ENCODE measurements at places on chromosomes 2 and 18.

- DNase-seq, result no peak
Observed at GRCh38 chr2:85949280-85949679, 60.5 kb upstream of the ST3GAL5 start.

- DNase-seq, result no peak
Observed at GRCh38 chr2:207935121-207935990, 90.0 kb downstream of the PLEKHM3 start.

GRCh38 chr2:109446278-109447131, 167.3 kb downstream of the SEPTIN10 start:
- no peak for DNase-seq

DNA sequence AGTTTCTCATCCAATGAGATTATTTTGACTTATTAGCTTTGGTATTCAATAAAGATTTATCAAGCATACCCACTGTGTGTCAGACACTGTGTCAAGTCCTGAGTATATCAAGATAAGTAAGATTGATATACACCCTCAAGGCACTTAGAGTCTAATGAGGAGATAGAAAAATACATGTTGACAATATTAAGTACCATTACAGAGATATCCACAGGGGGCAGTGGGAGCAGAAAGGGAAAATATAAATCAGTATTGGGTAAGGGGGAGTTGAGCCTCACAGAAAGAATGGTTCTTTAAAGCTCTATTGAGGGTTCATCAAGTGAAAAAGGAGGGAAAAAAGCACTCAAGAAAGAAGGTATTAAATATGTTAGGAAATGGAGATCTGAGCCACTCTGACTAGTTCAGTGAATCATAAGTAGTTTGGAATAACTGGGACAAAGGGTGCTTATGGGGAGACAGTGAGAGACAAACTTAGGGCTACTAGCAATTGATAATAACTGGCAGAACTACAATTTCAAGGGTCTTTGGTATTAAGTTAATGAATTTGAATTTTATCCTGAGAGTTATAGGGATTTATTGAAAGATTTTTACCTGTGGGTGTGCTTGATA, 45.5 kb upstream of the SLC8A1 start:
- DNase-seq, result no peak

- DNase-seq, result no peak
Observed at GRCh38 chr2:102149243-102149642, 6.7 kb downstream of the IL1R1 start.

Data from activated T-helper 1 cell treated with anti-CD3 and anti-CD28 coated beads, Interleukin-2, amount 50 U/mL, for 16 hours (primary cell).